ENCODE measurements at places on chromosomes 1 and 21. TPM values are rescaled to one million over a fixed set of nuclear protein-coding genes. Genes with fewer than 3 reads are reported as not detected.

AZIN2 gene
- 2.8 TPM for total RNA-seq

RASAL2 gene
- total RNA-seq: 19.8 TPM

TESK2 gene
- 3.2 TPM for total RNA-seq

STYXL2 gene
- not detected for total RNA-seq

KCNH1 gene
- total RNA-seq: not detected

AMY1A gene
- not detected for total RNA-seq

LMOD1 gene
- total RNA-seq: not detected

EDARADD gene
- 6.8 TPM for total RNA-seq

ANKRD45 gene
- total RNA-seq: not detected

DCST1 gene
- total RNA-seq: not detected

KIF17 gene
- total RNA-seq: 0.21 TPM

EPHA8 gene
- total RNA-seq: not detected

OR2L8 gene
- total RNA-seq: not detected

SLC9C2 gene
- not detected for total RNA-seq

SRGAP2B gene
- 15.0 TPM for total RNA-seq

RCC2 gene
- total RNA-seq: 103 TPM

GPR37L1 gene
- 0.07 TPM for total RNA-seq

AMY1B gene
- not detected for total RNA-seq

UBXN11 gene
- total RNA-seq: 4.8 TPM

CD34 gene
- total RNA-seq: not detected

PPP2R5A gene
- 20.8 TPM for total RNA-seq

LCE2C gene
- total RNA-seq: not detected

TRABD2B gene
- total RNA-seq: 0.19 TPM

ITGB2 gene
- 0.42 TPM for total RNA-seq

PTGER3 gene
- not detected for total RNA-seq

GJB5 gene
- 109 TPM for total RNA-seq

C1orf210 gene
- 3.9 TPM for total RNA-seq

PHGDH gene
- 86.3 TPM for total RNA-seq

KCNE1 gene
- total RNA-seq: not detected

TRIM58 gene
- total RNA-seq: not detected

ZNF648 gene
- not detected for total RNA-seq

KRTAP7-1 gene
- not detected for total RNA-seq

MIA3 gene
- 15.1 TPM for total RNA-seq

CLCA1 gene
- 0.14 TPM for total RNA-seq

TMEM52 gene
- 8.2 TPM for total RNA-seq

DNAH14 gene
- 7.0 TPM for total RNA-seq

GNAT2 gene
- 0.14 TPM for total RNA-seq

MRPS15 gene
- 192 TPM for total RNA-seq

FNBP1L gene
- total RNA-seq: 18.9 TPM

CORT gene
- 0.78 TPM for total RNA-seq

DNAJC6 gene
- total RNA-seq: 1.3 TPM

FCER1G gene
- total RNA-seq: 0.42 TPM

GSTM5 gene
- total RNA-seq: not detected

C1orf21 gene
- 21.9 TPM for total RNA-seq

RLF gene
- total RNA-seq: 13.7 TPM

CRYBG2 gene
- total RNA-seq: 72.4 TPM

CNN3 gene
- 89.4 TPM for total RNA-seq

LINGO4 gene
- total RNA-seq: not detected

SLC2A5 gene
- total RNA-seq: 0.42 TPM
